Inflammatory macrophage treated with lipopolysaccharide for 4 hours (primary cell): ENCODE measurements at places on chromosomes 3 and 15.

DNA sequence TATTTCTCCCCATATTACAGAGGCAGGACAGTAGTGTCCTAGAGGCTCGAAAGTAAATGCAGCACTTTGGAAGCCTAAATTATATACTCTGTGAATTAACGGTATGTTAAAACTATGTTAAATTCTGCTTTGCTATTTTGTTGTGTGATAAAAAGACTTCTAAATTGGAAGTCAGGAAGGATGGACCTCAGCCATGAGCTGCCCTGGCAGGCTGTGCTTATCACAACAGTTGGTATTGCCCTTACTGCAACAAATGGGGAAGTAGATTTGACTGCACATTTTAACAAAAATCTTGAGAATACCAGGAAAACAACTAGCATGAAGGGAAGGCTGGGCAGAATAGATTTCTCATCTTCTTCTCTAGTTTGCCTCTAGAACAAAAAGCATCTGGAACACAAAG lies 706.6 kb downstream of the SI start:
- DNase-seq, result no peak

DNA sequence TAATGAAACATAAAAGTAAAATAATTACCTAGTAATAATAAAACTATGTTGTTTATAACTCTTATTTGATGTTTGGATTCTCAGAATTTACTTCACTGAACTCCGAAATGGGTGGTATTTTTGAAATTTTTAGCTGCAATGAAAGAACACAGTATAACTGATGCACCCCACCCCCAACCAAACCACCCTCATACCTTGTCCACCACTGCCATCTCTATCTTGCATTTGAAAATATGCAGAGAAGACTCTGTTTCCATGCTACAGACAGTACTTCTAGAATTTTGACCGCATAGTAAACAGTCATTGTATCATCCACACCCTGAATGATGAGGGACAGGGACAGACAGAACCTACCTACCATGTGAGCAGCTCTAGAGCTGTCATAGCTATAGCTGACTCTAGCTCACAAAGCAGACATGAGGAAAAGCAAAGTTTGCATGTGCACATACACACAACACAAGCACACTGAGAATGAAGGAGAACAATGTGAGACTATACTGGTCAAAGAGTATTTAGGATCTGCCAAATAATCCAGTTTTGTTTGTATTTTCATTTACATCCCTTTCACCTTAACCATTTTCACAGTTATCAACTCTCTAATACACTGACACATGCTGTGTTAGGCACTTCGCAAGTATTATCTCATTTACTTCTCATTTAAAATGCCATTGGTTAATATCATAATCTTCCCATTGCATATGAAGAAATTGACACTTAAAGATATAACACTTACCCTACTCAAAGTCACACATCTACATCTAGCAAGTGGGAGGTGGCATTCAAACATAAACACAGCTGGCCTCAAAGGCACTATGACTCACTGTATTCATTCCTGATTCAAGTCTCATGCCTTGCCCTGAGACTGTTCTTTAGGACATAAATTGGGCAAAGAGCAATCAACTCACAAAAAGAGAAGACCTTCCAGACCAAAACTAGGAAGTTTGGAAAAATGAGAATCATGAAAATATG lies 1014.7 kb upstream of the CFAP20DC start:
- DNase-seq, result peak; percentile 36

DNA sequence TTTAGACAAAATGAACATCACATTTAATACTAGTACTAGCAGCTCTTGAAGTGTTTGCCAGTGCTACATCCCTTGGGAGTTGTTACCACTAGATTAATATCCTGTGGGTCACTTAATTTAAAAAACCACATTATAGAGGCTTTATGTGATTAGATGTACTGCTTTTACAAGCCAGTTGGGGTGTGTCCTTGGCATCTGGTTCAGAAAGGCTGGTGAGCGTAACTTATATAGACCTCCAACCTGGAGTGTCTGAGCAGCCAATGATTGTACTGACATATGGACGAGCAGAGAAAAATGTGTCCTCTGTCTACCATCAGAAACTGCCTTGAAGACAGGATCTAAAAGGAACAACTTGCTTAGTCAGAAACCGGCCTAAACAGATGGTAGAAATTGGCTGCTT lies 306.2 kb upstream of the ATP11B start:
- DNase-seq, result no peak

GRCh38 chr3:162799910-162800309 lies 1303.3 kb downstream of the OTOL1 start:
- DNase-seq, result no peak

DNA sequence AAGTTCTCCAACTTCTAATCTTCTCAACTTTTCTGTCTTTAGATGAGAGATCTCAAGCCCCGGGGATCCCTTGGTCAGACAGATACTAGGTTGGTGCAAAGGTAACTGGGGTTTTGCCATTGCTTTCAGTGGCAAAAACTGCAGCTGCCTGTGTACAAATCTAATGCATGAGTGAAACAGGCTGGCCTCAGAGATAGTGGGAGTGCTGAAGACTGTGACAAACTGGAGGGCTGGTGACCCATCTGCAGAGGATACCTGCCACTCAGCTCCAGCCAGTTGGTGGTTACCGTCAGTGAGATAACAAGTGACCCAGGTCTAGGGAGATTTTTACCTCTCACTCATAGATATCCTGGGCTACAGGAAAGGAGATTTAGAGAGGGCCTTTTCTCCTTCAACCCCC lies 85.7 kb downstream of the RYR3 start:
- DNase-seq, result no peak

- DNase-seq, result no peak
Observed at GRCh38 chr3:12759693-12760565, 870 bp upstream of the TMEM40 start.

- DNase-seq, result no peak
Observed at GRCh38 chr3:74613060-74613459, 1.4 kb downstream of the CNTN3 start.

DNA sequence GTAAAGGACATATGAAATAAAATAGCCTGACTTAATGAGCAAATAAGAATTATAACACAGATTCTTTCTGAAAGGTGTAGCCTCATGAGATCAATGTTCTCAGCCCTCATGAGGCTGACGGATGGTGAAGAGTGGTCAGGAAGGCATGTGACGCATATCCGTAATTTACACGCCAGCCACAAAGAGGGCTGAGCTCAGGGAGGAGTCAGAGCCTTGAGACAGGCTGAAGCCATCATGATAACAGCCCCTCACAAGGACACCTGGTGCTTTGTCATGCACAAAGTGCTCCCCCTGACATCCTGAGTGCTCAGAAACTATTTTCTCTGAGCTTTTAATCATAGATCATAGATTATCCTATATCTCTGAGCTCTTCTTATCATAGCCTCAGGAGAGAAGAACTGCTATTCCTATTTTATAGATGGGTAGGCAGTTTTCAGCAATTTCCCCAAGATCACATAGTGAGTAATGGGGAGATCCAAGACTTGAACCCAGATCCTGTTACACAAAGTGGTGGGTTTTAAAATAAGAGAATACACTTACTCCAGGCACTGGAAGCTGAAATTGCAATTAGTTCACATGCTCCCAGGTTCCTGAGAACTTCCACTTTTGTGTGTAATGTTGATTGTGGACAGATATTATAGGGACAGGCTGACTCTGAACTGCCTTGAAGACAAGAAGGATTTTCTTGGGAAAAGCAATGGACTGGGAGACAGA lies 267.1 kb downstream of the RPLP1 start:
- peak; percentile 89 for DNase-seq

- DNase-seq, result no peak
Observed at GRCh38 chr3:1191026-1191425, 98.2 kb downstream of the CNTN6 start.

GRCh38 chr3:134134240-134134639 lies 104.5 kb upstream of the SLCO2A1 start:
- DNase-seq, result no peak

DNA sequence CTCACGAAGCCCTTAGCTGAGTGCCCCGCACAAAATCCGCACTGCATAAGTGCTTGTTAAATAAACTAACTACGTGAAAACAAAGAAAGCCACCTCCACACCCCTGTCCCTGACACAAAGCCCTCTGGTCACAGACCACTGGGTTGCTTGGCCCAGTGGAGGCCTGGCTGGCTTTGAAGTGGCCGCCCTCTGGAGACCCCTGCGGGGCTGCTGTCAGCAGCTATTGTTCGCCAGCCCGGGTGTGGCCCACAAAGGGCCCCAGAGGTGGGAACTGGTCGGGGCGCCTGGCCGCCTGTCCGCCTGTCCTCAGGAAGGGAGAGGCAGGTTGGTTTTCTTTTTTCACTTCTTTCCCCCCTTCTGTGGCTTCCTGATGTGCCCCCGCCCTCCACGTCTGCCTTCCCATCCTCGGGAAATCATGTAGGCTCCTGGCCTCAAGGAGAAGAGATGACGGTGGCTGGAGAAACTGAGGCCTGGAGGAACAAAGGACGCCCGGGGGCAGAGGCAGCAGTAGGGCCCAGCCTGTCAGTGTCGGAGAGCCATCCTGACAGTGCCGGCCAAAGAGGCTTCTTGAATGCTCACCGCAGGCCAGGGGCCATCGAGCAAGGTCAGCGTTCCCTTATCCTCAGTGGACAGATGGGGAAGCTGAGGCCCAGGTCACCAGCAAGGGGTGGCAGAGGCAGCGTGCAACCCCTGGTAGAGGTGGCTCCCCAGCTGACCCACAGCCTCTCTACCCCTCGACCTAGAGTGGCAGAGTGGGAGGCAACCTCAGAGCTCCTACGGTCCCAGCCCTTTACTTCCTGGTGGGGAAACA lies 61.1 kb downstream of the SLC6A6 start:
- DNase-seq, result no peak

DNA sequence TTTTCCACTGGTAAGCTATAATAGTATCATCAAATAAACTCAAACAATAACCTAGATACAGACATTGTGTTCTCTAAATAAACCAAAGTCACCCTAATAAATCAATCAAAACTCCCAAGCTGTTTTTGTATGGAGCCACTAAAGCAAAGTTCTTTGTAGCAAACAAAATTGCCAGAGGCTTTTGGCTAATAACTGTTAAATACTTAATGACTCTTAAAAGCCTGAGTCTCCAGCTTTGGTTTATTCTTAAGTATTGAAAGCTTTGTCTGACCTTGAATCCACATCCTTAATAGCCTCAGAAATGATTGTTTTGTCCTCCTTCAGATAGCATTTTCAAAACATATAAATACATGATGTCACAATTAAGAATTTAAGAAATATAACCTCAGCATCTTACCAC lies 725.3 kb downstream of the SI start:
- DNase-seq, result no peak

DNA sequence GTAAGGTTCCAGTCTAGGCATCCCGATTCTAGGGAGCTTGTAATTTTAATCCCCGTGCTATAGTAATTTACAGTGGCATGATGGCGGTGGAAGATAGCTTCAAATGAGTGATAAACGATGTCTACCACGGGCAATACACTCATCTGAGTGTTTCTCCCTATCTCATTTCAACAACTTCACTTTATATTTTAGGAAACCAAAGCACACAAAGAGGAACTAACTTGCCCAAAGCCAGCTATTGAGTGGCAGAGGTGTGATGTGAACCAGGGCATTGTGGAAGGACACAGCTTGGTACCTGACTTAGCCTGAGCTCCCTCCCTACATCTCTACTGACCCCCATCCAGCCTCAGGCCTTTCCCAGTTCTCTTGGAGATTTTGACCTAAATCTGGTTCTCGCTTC lies 16.9 kb upstream of the FILIP1L start:
- no peak for DNase-seq

GRCh38 chr3:71046791-71047190 lies 536.7 kb downstream of the FOXP1 start:
- no peak for DNase-seq

GRCh38 chr3:139770577-139770976 lies 92.8 kb upstream of the NMNAT3 start:
- no peak for DNase-seq

- no peak for DNase-seq
Observed at GRCh38 chr3:40780291-40780924, 255.6 kb downstream of the ZNF621 start.

GRCh38 chr3:190485830-190486532 lies 27.9 kb upstream of the IL1RAP start:
- DNase-seq, result no peak

GRCh38 chr3:123881771-123882170 lies 2.4 kb downstream of the MYLK start:
- DNase-seq, result no peak

GRCh38 chr3:152026033-152026556 lies 152.7 kb downstream of the SUCNR1 start:
- DNase-seq, result peak; percentile 43

DNA sequence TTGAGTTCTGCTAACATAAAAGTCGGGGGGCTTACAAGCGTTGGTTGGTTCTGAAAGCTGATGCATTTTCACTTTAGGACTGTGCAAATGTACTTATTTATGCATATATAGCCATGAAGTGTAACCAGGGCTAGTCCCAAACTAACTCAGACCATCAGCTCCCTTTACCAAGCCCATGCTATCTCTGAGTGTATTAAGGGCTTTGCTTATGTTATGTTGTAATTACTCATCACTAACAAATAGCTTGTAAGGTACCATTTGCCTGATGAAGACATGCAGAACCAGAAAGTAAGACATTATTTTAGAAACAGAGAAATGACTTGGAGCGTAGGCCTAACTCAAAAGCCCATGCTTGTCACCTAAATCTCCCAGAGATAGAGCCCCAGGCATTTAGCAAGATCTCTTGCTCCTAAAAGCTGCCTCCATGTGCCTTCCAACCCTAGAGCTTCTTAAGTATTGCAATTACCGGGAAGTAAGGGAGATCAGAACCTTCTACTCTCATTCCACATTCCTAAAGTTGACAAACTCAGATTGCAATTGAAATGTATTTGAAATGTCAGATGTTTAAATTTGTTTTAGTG lies 362.9 kb upstream of the RBMS3 start:
- no peak for DNase-seq

DNA sequence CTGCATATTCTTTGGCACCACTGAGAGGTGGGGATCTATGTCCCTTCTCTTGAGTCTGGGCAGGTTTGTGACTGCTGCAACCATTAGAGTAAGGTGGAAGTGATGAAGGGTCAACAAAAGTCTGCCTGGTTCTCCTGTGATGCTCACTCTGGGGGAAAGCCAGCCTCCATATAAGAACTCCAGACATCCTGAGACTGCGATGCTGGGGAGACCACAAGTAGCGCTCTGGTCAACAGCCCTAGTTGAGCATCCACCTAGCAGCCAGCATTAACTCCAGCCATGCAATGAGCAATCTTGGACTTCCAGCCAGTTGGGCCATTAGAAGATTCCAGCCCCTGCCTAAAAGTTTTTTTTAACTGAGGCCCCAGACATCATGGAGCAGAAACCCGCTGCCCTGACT lies 62.8 kb downstream of the SCN11A start:
- DNase-seq, result no peak

GRCh38 chr15:51119120-51119519 lies 24.4 kb upstream of the TNFAIP8L3 start:
- DNase-seq, result no peak

GRCh38 chr3:101230618-101231017 lies 89.8 kb downstream of the IMPG2 start:
- no peak for DNase-seq

DNA sequence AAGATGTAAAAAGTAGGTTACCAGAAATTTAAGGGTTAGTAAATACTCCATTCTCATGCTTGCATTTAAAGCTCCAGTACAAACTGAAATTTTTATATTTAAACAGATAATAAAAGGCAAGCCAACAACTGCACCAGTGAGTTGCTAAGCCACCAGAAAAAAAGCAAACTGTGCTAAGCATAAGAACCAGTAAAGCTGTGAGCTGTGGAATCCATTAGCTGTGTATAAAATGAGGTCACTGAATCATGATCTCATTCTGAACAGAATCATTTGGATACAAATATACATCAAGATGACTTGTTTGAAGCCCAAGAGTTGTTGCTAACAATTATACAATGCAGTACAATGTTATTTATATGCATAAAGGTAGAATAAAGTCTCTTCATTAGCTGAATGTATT lies 1312.2 kb downstream of the SI start:
- no peak for DNase-seq
